Stimulated activated CD8-positive, alpha-beta memory T cell treated with anti-CD3 and anti-CD28 coated beads, Interleukin-4, amount 100 ng/mL, for 1 hour (primary cell): ENCODE measurements at places on chromosomes 16 and 17.
A peak's percentile ranks its signal among the peaks of the same experiment; 100 is the strongest.

DNA sequence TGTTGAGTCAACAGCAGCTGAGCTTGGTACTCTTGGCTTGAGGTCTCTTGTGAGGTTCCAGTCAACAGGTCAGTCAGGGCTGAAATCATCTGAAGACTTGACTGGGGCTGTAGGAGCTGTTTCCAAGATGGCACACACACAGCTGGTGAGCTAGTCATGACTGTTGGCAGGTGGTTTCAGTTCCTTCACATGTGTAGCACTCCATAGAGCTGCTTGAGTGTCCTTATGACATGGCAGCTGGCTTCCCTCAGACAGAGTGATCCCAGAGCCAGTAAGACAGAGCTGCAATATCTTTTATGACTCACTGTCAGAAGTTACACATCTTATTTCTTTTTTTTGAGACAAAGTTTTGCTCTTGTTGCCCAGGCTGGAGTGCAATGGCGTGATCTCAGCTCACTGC, 19.5 kb upstream of the GAS7 start:
- DNase-seq: no peak

DNA sequence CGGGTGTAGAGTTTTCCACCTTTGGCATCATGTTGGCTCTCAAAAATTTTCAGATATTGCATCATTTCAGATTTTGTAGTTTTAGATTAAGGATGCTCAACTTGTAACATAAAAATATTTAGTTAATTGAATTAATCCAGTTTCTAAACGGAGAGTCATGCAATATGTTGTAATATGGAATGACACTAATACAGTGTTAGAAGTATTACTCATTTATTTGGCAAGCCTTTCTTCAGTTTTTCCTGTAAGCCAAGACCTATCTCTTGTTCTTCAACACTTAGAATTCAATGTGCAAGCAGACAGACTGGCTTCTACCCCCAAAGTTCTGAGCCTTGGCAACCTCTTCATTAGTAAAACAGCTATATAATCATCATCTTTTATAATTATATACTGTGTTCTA, 985.0 kb upstream of the GOT2 start:
- no peak for DNase-seq

GRCh38 chr16:30369091-30369937, 980 bp downstream of the TBC1D10B start:
- no peak for DNase-seq

DNA sequence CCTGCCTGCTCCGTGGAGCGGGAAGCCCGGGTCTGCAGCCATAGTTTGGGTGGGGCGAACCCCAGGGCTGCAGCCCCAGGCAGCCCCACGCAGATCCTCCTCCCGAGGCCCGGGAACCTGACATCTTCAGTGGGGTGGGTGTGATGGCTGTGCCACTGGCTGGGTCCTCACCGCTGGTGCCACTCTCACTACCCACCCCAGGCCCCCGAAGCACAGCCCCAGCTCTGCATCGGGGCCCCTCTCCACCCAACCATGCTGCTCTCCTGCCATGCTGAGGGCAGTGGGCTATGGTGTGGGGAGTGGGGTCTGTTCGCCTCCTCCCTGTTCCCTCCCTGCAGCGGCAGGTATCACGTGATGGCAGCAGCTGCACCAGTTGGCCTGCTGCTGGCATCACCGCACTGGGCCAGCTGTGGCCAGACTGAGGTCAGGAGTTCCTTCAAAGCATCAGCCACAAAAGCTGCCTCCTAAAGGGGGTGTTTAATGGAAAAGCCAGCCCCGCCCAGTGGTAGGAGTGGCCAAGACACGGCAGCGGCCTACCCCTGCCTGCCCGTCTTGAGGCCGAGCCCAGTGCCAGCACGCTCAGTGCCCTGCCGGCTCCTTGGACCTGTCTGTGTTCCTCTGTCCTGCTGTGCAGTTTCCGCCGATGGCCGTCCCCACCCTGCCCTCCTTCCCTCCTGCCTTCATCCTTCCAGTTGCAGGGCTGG, 10.8 kb downstream of the KCTD5 start:
- DNase-seq: no peak

DNA sequence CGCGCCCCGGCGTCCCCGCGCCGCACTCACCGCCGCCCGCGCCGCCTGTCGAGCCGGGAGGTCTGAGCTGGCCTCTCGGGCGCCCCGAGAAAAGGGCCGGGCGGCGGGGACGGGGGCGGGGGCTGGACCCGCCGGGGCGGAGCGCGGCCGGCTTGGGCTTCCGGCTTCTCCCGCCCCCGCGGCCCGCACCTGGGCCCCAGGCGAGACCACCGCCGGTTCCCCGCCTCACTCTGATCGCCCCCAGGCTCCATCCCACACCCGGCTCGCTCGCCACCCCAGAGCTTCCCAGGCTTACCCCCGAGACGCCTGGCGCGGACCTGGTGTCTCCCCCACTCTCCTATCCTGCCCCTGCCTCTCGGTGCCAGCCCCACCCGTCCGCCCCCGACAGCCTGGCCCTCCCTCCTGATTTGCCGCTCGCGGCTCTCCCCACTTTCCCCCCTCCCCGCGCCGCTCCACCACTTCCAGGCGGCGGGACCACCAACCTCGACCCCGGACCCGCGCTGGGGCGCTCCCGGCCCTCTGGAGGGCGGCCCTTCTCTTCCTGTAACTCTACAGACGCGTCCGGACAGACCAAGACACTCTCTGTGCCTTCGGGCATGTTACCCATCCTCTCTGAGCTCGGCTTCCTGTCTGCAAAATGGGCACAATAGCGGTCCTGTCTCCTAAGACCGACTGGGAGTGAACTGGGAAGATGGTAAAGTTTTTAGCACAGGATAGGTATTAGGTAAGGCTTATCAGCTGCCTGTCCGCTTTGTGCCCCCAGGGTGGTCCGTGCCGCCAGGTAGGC, at the start of gene LITAF:
LITAF (minus strand) TSS at position 64 of the 787 bp plus-strand sequence. CDS start 30,189 bp downstream, outside the sequence.
- peak; percentile 27 for DNase-seq

GRCh38 chr17:36942631-36943125, 5.4 kb downstream of the LHX1 start:
- no peak for DNase-seq

- DNase-seq: no peak
These were observed 30.7 kb downstream of the PIMREG start for GRCh38 chr17:6474906-6475305.

DNA sequence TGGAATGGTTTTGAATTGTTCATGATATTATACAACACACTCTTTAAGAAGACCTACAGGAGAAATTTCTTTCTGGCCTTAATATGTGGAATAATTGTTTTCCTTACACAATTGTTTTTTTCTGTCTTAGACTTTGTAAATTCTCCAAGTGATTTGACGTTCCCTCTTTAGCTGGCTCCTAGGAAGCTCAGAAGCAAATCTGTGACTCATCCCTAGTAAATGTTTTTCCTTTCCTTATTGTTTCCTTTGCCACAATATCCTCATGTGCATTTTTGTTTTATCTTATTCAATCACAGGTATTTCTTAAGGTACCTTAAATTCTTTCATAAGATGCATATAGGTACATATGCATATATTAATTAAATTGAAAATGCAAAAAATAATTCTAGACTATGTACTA, 13.5 kb downstream of the KIAA0753 start:
- DNase-seq: no peak

GRCh38 chr17:82170412-82170961, 42.2 kb downstream of the CCDC57 start:
- DNase-seq: no peak

GRCh38 chr17:14201988-14202380, 34.7 kb downstream of the CDRT15 start:
- DNase-seq: no peak

GRCh38 chr17:82297280-82297713, 20.1 kb downstream of the CD7 start:
- peak; percentile 79 for DNase-seq

- DNase-seq: no peak
These were observed 723.6 kb downstream of the WWOX start for GRCh38 chr16:78823027-78823426.

DNA sequence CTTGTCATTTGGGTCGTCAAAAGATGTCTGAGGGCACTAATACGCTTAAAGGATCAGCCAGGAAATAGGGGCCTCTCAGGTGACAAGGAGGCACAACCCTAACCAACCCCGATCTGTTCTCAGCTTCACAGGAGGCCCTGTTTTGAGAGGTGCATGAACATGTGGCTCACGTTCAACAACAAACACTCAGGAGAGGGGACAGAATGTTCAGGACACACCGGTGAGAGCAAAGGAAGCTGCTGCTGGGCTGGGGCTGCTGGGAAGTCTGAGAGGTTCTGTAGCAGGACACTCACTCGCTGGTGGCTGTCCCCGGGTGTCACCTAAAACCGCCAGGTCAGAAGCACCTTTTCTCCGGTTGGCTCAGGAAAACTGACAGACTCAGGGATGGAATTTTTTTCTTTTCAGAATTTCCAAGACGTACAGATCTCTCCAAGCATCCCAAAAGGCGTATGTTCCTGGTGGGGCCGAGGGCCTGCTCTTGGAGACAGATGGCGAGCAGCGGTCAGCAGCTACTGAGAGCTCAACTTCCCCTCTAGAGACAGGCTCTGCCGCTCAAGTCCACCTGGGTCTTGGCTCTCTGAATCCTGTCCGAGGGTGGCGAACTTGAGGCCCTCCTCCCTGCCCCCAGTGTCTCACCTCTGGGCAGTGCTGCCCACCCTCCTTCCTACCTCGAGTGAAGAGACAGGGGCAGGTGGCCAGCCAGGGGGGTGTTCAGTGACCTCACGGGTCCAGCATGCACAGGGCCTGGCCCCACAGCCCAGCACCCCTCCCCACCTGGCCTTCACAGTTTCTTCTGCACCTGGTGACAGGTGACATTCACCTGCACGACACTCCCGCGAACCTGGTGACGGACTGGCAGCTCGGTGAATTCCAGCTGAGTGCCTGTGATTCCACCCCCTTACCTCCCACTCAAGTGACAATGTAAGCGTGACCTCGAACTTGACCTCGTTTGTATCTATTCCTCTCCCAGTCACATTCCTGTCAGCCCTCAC, 22.9 kb downstream of the CLUH start:
- no peak for DNase-seq

DNA sequence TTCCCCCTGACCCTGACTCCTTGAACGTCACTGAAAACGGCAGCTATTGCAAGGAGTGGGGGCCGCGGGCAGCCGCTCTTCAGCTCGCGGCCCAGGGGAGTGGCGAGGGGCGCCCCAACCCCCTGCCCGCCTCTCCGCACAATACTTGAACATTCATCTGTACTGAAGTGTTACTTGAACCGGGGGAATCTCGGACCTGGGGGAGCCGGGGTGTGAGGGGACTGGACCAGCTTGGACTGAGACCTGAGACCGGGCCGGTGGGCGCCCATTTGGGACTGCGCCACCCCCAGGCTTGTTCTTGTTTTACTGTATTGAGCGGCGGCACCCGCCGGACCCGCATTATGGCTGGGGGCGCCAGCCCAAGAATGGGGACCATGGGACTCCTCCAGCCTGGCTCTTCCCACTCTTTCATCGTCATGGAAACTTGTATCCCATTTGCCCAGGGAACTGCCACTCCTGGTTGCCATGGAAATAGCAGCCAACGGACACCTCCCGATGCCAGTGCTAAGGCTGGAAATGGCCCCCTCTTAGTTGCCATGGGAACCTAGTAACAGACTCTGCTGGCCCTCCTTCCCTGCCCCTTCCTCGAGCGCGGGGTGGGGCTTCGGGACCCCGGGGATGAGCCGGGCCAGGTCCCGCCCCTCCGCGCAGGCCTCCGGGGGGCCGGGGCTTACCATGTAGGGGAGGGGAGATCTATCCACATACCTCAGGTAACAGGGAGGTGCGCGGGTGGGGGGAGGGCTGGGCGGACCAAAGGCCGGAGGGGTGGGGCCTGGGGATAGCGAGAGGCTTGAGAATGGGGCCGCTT, 805 bp upstream of the ORAI3 start:
- DNase-seq: no peak

DNA sequence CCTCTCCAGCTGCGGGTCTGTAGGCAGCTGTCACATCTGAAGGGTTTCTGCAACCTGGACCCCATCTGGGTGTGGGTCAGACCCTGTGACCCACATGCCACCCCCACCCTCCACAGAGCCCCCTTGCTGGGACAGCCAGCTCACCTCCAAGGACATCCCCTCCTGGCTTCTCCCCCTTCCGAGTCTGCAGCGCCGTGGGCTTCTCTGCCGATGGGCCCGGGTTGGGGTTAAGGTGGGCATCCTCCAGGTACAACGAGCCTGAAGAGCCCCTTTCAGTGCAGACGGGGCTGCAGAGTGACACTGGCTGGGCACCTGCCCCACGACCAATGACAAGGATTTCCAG, 28.9 kb downstream of the OR1D5 start:
- DNase-seq: no peak

DNA sequence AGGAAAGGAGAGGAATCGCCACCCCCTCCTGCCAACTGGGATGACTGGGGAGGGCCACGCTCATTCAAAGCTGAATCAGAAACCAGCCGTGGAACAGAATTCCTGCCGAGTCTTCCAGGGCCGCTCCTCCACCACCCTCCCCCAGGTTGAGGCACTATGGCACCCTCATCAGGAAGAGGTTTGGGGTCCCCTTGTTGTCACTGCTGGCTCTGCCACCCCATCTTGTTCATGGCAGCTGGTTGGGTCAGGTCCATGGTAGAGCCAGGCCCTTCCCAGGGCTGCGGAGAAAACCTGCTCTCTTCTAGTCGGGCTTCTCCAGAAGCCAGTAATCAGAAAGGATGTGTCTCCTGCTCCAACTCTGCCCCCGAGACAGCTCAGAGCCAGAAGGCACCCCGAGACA, 41.8 kb downstream of the KCNJ12 start:
- DNase-seq: no peak

GRCh38 chr17:28141773-28142172, 99.3 kb downstream of the NLK start:
- DNase-seq: no peak

- no peak for DNase-seq
These were observed 514.4 kb upstream of the SALL1 start for GRCh38 chr16:51665436-51665998.

GRCh38 chr17:27650836-27651235, 19.8 kb downstream of the LGALS9 start:
- no peak for DNase-seq

- no peak for DNase-seq
These were observed 35.9 kb downstream of the CBFA2T3 start for GRCh38 chr16:88940862-88941817.

DNA sequence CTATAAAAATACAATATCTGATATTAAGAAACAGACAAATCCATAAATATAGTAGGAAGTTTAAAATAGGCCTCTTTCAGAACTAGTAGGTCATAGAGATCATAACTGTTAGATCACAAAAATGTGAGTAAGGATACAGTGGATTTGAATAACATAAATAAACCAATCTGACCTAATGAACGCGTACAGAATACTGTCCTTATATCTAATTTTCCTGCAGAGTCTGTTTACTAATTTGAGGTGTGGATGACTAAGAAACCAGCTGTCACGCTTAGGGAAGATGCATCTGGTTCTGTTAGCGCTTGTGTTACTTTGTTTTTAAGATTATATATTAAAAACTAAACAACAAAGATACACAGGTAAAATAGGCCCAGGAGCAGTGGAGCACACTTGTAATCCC, 14.8 kb downstream of the CPD start:
- no peak for DNase-seq

GRCh38 chr16:84881702-84882521, 62.1 kb downstream of the CRISPLD2 start:
- no peak for DNase-seq
